ENCODE measurements at places on chromosomes 12 and 14.

DNA sequence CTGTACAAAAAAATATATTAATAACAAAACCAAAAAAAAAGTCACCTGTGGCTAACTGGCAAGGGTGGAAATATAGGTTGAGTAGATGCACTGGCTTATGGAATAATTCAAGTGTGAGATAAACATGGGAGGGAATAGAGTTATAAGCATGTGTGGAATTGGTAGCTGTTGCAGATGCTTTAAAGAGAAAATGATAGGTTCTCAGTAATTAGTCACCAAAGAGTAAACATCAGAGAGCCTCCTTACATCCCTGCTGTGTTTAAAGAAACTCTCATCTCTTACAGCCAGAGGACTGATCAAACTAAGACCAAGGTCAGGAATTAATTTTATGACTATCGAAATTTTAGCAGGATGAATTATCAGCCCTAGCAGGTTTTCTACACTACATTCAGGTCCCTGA is 70.5 kb downstream of the EGLN3 start:
- no peak for DNase-seq

GRCh38 chr12:68414988-68415387 is 82.8 kb upstream of the MDM1 start:
- DNase-seq, result no peak

DNA sequence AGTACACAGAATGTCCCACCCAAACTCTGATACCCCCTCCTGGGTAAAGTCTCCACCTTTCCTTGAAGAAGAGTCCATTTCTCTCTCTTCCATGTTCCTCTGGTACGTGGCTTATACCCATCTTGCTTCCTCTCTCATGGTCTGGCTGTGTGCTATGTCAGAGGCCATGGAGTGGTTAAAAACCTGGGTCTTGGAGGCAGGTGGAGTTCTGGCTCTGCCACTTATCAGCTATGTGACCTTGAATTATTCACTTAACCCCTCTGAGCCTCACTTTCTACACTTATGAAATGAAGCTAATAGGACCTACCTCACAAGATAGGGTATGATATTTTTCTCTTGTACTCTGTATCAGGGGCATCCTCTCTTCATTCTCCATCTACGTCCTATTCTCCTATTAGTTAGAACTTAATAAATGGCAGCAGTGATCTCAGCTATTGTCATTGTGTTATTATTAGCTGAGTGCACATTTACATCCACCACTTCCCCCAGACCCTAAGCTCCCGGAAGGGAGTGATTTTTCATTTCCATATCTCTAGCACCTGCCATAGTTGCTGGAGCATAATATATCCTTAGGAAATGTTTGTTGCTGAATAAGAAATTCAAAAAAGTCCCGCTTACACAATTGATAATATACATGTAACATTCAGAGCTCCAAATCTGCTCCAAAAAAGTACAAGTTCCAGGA is 59.8 kb upstream of the NOS1 start:
- DNase-seq, result no peak

GRCh38 chr12:89349814-89350213 is 2.5 kb downstream of the DUSP6 start:
- DNase-seq, result no peak

DNA sequence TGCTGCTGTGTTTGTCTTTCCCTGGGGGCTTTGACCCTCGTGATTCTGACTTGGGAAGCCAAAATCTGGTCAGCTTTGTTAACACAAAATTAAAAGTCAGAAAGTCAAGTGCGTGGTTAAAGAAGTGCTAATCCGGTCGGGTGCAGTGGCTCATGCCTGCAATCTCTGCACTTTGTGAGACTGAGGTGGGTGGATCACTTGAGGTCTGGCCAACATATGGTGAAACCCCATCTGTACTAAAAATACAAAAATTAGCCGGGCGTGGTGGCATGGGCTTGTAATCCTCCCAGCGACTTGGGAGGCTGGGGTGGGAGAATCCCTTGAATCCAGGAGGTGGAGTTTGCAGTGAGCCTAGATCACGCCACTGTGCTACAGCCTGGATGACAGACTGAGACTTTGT is 844.6 kb downstream of the VRK1 start:
- DNase-seq, result no peak

DNA sequence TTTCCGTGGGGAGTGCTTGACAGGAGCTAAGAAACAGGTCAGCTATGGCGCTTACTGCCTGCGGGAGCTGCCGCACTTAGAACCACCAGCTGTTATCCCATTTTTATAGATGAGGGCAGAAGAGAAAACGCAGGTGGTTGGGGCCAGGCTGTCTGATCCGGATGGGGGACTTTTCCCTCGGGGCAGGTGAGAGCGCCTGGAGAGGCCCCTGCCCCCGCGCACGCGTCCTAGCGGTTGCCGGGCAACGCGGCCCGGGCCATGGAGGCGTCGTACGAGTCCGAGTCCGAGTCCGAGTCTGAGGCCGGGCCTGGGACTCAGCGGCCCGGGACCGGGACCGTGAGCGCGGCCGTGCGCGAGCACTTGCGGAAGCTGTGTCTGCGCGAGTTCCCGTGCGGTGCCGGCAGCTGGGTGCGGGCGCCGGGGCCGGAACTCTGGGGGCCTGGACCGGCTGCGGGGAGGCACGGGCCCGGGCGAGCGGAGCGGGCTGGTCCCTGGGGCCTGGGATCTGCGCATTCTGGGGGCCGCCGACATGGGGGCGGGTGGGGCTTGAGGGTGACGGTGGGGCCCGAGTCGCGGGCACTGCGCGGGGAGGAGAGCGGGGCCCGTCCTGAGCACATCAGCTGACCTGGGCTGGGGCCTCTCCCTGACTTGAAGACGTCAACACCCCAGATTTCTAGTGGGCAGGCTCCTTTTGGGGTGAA is at the start of gene LRRC43:
Gene LRRC43 (plus strand): TSS at position 237 of the 701 bp plus-strand sequence. CDS start 22 bp downstream, at position 259.
- no peak for DNase-seq

- DNase-seq, result no peak
Observed at GRCh38 chr12:27305673-27306456, 26.8 kb upstream of the BMAL2 start.

GRCh38 chr12:25384893-25385248 is 134.1 kb upstream of the KRAS start:
- DNase-seq, result no peak

DNA sequence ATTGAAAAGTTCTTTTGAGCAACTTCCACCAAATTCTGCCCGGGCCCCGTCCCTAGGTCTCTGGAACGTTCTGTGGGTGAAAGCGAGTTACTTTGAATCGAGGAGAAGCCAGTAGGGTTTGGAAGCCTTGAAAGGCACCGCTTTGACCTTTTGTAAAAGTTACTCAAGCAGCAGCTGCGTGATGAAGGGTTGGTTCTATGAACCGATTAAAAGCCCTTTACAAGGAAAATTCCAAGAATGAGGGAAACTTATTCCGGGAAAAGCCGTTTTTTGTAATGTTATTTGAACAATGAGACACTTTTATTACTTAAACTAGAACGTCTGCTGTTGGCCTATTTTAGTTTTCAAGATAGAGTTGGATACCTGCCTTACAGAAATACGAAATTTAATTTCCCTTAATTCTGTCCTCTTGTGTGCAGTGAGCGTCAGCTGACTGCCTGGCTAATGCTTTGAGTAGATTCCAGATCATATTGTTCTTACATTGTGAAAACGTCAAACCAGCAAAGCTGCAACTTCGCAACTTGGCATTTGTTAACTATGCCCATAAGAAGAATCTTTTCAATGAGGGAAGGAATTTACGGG is 906 bp downstream of the LARP4 start:
- DNase-seq, result peak; percentile 58

- no peak for DNase-seq
Observed at GRCh38 chr12:86104087-86104486, 152.1 kb downstream of the MGAT4C start.

DNA sequence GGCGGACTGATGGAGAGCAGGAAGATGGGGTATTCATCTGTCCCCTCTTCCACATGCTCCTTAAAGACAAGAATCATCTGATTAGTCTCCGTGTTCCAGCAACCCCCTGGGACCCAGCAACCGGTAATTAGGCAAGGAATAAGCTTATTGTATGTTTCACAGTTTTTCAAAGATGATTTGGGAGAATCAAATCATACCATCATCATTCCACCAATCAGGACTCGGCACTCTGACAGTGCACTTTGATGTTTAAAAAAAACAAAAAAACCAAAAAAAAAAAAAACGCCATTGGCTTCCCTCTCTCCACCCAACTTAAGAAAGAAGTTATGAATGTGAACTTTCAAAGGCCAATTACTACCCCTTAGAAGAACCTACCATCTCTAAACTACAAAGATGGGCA is 1.3 kb upstream of the DYNC1H1 start:
- DNase-seq, result no peak

DNA sequence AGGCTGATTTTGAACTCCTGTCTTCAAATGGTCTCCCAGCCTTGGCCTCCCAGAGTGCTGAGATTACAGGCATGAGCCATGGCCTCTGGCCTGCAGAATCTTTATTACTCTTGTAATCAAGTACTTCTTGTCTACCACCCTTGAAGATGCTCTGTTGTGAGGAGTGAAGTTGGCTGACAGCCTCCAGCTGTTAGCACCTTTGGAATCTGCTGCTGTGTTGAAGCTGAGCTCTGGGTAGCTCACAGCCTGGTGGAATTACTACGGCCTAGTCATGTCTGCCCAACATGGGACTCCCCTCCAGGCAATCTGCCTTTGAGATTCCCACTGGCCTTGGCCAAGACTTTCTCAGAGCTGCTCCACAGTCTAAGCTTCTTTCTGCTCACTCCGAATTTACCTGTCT is 5.8 kb upstream of the C12orf75 start:
- no peak for DNase-seq

DNA sequence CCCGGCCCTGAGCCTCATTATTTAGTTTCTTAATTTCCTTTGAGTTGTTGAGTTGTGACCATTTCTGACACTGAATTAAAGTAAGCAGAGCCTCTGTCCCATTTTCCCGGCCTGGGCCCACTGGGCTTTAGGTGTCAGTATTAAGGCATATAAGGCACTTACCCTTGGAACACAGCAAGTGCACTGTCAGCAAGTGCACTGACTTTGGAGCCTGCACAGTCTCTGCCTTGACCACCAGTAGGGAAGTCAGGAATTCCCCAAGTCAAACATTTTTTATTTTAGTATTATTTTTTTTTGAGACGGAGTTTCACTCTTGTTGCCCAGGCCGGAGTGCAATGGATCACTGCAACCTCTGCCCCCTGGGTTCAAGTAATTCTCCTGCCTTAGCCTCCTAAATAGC is 56.6 kb downstream of the MAX start:
- DNase-seq, result no peak

DNA sequence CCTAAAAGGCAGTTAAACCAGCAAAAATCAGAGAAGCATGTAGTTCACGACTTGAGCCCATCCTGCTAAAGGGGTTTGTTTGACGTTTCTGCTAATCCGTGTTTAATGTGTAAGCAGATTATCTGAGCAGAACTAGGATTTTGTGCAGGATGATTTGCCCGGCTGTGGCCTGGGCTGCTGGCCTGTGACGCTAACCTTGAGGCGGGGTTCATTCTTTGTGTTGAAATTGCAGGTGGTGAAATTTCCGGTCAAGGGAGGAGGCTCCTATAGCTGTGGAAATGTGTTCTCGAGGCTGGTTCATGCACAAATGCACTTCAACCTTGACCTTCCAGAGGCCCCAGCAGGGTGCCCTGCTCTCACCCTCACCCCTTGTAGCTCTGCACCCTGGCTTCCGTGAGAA is 63.7 kb downstream of the SLC24A4 start:
- DNase-seq, result no peak

GRCh38 chr14:99549684-99550083 is 54.3 kb downstream of the CCDC85C start:
- DNase-seq, result no peak

DNA sequence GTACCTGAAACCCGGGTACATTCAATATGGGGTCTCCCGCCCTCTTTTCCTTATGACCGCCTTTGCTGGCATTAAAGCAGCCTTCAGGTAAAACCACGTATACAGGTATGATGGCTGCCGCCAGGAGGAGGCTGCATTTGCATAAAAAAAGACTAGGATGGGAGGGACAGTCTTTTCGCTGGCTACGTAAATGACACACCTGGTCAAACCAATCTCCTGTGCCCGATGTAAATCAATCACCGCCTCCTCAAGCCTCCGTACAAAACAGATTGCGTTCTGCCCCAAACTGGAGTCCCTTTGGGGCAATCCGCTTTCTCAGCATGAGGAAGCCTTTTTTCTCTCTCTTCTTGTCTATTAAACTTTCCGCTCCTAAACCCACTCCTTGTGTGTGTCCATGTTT is 8.1 kb upstream of the ALDH1L2 start:
- no peak for DNase-seq

DNA sequence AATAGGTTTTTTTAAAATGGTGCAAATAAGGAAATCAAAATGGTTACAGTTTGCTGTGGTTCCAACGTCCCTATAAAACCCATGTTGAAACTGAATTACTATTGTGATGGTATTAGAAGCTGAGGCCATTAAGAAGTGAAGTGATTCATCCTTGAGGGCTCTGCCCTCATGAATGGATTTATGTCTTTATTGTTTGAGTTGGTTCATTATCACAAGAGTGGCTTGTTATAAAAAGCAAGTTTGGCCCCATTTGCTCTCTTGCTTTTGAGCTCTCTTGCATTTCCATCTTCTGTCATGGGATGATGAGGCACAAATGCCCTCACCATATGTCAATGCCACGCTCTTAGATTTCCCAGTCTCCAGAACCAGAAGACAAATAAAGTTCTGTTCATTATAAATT is 62.3 kb downstream of the PRKD1 start:
- no peak for DNase-seq

DNA sequence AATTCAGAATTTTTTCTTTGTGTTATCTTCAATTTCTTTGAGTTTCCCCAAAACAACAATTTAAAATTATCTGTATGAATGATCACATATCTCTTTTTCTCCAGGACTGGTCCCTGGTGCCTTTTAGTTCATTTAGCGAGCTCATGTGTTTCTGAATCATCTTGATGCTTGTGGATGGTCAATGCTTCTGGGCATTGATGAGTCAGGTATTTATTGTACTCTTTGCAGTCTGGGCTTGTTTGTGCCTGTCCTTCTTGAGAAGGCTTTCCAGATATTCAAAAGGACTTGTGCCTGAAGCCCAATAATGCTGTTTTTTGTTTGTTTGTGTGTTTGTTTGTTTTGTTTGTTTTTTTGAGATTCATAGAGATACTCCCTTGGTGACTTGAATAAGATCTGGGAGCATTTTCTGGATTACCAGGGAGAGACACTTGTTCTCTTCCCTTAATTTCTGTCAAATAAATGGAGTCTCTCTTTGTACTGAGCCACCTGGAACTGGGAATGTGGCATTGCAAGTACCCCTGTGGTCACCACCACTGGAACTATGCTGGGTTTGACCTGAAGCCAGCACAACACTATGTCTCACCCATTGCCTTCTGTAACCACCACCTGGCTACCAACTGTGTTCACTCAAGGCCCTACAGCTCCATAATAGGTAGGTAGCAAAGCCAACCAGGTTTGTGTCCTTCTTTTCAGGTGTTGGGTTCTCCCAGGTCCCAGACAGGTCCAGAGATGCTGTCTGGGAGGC is 56.3 kb downstream of the SLC6A15 start:
- DNase-seq, result no peak

- no peak for DNase-seq
Observed at GRCh38 chr12:67937822-67938221, 51.4 kb upstream of the IFNG-AS1 start.

- DNase-seq, result no peak
Observed at GRCh38 chr12:7472060-7472459, 28.1 kb upstream of the CD163L1 start.

DNA sequence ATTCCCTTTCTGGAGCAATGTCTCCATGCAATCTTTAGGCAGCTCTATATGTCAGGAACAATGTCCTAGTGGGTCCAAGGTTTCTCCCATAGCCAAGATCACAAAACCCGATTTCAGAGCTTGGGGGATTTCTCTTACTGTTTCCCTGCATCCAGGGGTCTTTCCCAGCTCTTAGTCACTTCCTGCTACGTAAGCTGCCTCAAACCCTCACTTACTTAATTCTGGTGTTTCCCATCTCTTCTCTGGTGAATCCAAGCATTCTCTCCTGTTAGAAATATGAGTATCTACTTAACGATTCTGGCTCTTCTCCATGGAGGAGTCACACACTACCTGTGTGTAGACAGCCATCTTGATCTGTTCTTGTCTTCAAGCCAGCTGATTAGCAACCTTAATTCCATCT is 80.0 kb downstream of the IFNG-AS1 start:
- DNase-seq, result no peak

Measured in right atrium auricular region (tissue), 2 donors.